ENCODE measurements at places on chromosomes 1 and 21.

- DNase-seq: no peak
Observed at GRCh38 chr1:246544001-246544400, 22.1 kb downstream of the TFB2M start.

- DNase-seq: no peak
Observed at GRCh38 chr1:91876040-91876470, 9.9 kb downstream of the TGFBR3 start.

DNA sequence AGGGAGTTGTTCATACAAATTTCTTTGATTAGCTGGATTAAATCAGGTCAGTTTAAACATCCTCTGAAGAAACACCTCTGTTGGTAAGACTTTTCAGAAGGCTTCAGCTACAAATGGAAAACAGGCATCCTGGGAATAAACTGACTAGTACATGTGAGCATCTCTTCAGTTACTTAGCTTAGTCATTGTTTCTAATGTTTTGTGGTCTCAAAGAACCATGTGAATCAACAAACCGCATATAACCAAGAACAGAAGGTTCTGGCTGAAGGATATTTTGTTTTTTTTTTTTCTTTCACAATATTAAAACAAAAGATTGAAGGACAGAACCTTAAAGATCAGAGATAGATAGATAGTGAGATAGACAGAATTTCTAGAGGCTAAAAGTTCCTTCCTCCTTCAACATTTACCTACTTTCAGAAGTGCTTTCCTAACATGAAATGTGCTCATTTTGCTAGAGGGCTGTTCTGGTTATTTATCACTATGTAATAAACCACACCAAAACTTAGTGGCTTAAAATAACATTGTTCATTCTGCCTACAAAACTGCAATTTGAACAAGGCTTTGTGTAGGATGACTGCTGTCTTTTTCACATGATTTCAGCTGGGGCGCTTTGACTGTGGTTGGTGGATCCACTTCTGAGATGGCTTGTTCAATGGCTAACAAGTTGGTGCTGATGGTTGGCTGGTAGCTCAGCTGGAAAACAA is 119.8 kb upstream of the PTGFR start:
- DNase-seq: no peak

DNA sequence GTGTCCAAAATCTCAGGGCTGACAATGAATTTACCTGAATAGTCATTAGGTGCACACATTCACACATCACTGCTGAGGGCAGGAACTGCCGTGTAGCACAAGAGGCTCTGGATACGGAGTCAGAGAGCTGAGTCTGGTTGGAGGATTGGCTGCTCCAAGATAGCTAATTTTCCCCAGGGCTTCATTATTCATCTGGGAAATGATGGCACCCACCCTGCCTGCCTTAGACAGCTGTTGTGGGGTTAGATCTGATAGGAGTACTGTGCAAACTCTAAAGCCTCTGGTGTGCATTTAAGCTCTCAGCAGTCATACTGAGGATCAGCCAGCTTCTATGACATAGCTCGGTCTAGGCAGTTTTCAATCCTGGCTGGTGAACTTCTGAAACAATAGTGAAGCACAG is 67.0 kb downstream of the LMX1A start:
- no peak for DNase-seq

- no peak for DNase-seq
Observed at GRCh38 chr1:61101536-61101935, 19.2 kb downstream of the NFIA start.

DNA sequence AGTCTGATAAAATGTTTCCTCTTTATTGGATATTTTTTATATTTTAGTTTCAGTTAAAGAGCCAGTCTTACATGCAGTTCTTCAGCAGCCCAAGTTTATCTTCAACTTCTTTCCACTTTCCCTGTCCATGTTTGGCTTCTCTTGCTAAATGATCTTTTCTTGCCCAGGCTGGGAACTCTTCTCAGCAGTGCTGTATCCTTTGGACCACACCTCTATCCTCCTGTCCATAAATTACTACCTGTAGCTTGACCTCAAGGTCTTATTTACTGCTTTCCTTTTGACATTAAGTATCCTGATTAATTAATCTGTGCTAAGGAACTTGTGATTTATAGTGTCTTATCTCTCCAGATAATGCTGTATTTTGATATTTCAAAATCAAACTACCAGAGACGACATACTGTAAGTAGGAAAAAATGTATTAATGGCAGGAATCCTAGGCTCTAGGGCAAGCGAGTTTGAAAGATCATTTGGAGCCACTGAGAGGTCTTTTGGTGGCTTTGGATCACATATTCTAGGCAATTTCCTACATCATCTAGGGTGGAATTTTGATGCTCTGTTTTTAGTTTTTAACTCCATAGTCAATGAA is 20.5 kb upstream of the PDC start:
- DNase-seq: no peak

GRCh38 chr1:110237386-110238152 is 27.5 kb downstream of the KCNC4 start:
- no peak for DNase-seq

GRCh38 chr1:20658166-20658915 is 2.8 kb downstream of the DDOST start:
- DNase-seq: no peak

- DNase-seq: no peak
Observed at GRCh38 chr1:46489638-46490405, at the start of gene DMBX1. Gene DMBX1, plus strand, starts transcription at chr1:46489836. Its CDS starts 17,175 bp downstream, at chr1:46507011.

- DNase-seq: no peak
Observed at GRCh38 chr1:55203064-55203463, 12.1 kb downstream of the USP24 start.

- no peak for DNase-seq
Observed at GRCh38 chr1:227321035-227321434, 2.7 kb upstream of the CDC42BPA start.

DNA sequence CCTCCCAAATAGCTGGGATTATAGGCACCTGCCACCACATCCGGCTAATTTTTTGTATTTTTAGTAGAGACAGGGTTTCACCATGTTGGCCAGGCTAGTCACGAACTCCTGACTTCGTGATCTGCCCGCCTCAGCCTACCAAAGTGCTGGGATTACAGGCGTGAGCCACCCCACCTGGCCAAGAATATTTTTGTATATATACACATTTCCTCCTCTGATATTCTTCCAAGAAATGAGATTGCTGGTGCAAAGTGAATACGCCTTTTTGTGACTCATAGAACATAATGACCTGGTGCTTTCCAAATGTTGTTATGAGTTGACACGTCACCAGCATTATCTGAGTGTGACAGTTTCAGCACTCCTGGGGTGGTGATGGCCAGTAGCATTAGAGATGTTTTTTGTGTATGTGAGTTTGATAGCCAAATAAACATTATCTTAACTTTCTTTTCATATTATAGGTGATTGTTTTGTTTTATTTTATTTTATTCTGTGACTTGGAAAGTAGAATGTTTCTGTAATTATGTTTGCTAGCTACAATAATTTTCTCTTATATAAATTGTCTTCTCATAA is 54.9 kb downstream of the KCNK1 start:
- no peak for DNase-seq

GRCh38 chr1:38063616-38064015 is 17.0 kb upstream of the POU3F1 start:
- no peak for DNase-seq

DNA sequence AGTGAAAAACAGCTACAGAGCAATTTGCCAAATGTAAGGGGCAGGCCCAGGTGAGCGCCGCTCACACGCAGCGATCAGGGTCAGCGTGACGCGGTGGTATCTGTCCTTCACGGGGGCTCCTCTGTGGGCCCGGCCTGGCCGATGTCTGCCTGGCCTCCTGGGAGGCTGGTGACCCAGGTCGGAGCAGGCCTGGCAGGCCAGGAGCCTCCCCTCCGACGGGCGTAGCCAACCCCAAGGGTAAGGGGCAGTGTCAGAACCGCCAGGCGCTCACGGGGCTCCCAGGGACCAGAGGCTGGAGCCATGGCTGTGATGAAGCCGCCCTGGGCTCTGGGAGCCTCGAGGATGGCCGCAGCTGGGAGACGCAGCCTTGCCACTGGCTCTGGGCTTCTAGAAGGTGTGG is 72.1 kb downstream of the MORN1 start:
- DNase-seq: no peak

GRCh38 chr1:65458730-65459396 is 38.4 kb downstream of the LEPR start:
- DNase-seq: no peak

DNA sequence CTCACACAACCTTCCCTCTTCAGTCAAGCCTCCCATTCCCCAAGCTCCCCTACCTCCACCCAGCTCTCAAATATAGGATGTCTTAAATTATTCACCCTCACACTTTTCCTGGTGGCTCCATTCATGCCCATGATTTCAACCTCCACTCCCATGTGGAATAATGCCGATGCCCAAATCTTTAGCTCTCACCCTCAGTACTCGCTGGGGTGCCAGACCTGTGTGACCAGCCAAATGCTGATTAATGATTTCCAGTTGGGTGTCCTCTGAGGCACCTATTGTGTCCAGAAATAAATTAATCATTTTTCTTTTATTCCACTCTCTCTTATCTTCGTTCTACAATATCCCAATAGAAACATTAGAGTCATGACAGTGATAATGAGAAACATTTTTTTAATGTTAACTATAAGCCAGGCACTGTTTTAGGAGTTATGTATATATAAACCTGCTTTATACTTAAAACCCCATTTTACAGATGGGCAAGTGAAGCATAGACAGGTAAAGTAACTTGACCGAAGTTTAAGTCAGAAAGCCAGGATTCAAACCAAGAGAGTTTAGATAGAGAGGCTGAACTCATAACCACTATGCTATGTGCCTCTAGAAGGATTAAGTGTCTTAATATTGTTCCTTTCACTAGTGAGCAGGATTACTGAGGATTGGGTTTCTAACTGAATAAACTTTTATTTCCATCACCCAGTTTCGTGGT is 209.7 kb downstream of the DUSP10 start:
- DNase-seq: no peak

GRCh38 chr1:78607944-78608343 is 12.3 kb upstream of the IFI44L start:
- no peak for DNase-seq

GRCh38 chr1:167450843-167451242 is 67.5 kb downstream of the CD247 start:
- DNase-seq: no peak

- DNase-seq: no peak
Observed at GRCh38 chr1:157131281-157131680, 6.9 kb downstream of the ETV3 start.

GRCh38 chr21:19440792-19441655 is 1037.4 kb upstream of the TMPRSS15 start:
- no peak for DNase-seq

DNA sequence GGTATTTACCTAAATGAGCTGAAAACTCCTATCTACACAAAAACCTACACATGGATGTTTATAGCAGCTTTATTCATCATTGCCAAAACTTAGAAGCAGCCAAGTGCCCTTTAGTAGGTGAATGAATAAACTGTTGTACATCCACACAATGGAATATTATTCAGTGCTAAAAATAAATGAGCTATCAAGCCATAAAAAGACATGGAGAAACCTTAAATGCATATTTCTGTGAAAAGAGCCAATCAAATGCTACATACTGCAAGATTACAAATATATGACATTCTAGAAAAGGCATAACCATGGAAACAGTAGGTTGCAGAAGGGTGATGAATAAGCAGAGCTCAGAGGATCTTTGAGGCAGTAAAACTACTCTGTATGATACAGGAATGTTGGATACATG is 23.3 kb downstream of the ABCB10 start:
- DNase-seq: no peak

GRCh38 chr1:226223786-226224244 is 351 bp downstream of the MIXL1 start:
- DNase-seq: no peak

- DNase-seq: no peak
Observed at GRCh38 chr1:67100833-67101232, 33.9 kb downstream of the C1orf141 start.

GRCh38 chr1:166906647-166907046 is 30.6 kb upstream of the TADA1 start:
- no peak for DNase-seq

DNA sequence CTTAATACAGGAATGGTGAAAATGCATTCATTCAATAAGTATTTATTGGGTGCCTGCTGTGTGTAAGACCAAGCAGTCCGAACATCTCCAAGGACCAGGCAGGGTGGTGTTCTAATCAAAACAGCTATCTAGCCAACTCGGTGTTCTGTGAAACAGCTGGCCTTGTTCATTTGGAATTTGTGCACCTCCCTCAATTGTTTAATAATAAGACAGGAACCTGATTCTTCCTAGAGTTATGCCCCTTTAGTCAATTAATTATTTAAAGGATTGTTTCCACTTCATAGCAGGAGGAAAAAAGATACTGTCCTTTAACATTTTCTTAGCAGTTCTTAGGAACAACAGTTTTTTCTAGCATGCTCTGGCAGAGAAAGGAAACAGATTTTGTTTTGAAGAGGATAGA is 30.4 kb downstream of the S100A10 start:
- no peak for DNase-seq

DNA sequence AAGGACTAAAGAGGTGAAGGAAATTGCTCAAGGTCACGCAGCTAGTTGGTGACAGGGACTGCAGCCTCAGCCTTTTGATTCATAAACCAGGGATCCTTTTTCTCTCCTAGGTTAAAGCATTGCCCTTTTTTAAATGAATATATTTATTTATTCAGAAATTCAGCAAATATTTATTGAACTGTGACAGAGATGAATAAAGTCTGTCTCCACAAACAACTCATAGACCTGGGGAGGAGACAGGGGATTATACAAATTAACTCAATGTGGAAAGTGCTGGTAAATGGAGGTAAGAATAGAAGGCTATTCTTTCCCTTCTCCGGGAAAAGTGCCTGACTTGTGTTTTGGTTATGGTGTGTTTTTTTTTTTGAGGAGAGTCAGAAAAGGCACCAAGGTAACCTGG is 110.7 kb downstream of the ROR1 start:
- DNase-seq: no peak

GRCh38 chr1:90614872-90615271 is 102.2 kb downstream of the BARHL2 start:
- no peak for DNase-seq

GRCh38 chr1:59967141-59967697 is 40.6 kb upstream of the CYP2J2 start:
- DNase-seq: no peak

DNA sequence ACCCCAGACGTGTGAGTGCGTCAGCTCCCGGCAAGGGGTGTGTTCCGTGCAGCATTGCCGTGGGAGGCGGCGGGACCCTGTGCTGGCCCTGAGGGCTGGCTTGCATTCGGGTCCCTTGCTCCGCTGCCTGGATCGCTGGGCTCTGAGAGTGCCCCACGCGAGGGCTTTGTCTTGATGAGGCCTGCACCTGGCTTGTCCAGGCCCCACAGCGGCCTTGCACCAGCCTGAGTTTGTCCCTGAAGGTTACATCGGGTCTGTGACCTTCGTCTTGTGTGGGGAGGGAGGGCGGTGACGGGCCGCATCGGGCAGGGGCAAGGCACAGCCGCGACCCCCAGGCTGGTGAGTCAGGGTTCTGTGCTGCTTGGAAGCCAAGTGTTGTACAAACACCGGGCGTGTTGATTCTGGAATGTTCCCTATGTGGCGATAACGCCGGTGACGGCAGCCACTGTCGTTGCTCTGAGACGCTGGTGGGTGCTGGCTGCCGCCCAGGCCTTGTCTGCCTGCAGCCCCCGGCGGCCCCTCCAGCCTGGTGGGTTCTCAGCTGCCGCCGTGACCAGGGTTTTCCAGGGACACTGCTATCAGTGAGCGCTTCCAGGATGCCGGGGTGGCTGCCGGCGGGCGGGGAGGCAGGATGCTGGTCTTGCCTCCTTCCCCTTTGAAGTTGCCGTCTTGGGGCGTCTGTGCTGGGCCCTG is 42.9 kb downstream of the SLX9 start:
- DNase-seq: no peak

Measured in stimulated activated CD8-positive, alpha-beta memory T cell treated with anti-CD3 and anti-CD28 coated beads, Interleukin-2, amount 100 ng/mL, for 1 hour (primary cell).